ENCODE measurements at places on chromosomes 16 and 17.
A peak's percentile ranks its signal among the peaks of the same experiment; 100 is the strongest.

DNA sequence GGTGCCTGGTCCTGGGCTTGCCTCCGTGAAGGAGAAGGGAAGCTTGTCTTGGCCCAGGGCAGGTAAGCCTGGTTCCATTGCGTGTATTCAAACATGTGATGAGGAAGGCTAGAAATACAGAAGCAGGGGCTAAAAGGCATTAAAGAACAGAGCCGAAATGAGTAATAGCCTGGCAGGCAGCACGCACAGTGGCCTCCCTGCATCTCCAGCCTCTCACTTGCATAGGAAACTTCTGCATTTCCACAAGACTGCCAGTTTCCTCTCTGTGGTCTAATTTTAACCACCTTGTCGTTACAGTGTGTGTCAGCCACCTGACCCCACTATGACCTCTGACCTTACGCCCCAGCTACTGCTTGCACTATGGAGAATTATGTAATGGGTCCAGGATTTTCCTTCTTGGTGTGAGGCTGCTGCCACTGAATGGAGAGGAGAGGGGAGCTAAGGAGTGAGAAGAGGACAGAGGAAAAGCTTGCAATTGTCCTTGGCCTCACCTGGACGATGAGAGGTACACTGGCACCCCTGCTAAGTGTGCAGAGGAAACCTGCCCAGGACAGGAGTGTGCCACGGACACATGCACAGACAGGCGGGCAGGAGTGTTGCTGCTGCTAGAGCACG lies 32.8 kb downstream of the HIC1 start:
- DNase-seq = peak; percentile 27

- DNase-seq = no peak
Measured at GRCh38 chr17:59652119-59652518, 32.4 kb downstream of the CLTC start.

DNA sequence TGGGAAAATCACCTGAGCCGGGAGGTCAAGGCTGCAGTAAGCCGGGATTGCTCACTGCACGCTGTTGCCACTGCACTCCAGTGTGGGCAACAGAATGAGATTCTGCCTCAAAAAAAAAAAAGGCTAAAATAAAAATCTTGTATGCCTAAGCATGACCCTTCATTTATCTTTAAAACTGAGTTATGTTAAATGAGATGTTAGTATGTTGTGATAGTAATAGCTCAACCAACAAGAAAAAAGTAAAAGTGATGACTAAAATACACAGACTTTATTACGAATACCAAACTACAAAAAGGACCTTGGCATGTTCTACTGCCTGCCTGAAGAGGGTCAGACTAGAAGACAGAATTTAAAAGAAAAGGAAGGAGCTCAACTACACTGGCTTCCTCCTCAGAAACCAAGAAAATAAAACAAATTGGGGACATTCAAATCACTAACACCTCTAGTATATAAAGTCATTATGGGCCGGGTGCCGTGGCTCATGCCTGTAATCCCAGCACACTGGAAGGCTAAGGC lies 4.4 kb downstream of the SMURF2 start:
- DNase-seq = no peak

DNA sequence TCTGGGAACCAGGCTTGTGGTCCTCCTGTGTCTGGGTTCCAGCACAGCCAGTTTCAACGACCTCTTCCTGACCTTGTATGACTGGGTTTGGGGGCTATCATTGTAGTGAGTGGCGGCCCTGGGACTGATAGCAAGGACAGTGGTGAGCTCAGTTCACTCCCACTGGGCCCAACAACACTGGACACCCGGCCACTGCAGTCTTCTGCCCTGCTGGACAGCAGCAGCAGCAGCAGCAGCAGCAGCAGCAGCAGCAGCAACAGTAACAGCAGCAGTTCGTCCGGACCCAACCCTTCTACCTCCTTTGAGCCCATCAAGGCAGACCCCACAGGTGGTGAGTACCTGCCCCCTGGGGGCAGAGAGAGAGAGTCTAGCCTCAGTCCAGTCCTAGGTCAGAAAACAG lies 3.3 kb upstream of the ELMO3 start:
- DNase-seq = no peak

GRCh38 chr17:46772475-46773220 lies 45.8 kb downstream of the WNT3 start:
- no peak for DNase-seq

DNA sequence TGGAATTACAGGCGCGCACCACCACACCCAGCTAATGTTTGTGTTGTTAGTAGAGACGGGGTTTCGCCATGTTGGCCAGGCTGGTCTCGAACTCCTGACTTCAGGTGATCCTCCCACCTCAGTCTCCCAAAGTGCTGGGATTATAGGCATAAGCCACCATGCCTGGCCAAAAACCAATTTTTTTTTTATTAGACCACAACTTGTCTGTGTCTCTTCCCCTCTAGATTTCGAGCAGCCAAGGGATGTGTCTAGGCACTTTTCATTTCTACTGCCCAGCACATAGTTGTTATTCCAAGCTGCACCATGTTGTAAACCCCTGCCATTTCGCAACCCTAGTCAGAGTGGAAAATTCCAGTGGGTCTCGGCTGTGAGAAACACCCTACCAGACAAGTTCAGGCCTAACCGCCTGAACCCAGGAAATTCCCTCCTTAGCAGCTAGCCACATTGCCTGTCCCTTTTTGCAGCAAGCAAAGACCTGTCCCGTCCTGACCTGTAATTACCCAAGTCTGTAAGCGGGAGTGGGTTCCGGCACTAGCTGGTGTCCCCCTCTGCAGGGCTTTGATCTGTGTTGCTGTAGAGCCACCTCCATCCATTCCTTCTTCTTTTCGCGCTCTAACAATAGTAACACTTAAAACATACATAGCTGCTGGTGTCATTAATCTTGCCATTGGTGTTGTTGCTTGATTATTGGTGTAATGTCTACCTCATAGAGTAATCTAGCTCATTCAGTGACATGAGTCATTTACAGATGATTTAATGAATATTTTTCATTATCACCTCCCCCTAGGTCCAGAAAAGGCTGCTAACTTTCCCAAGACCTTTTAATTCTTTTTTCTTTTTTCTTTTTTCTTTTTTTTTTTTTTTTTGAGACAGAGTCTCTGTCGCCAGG lies 77.3 kb upstream of the ATF7IP2 start:
- no peak for DNase-seq

- DNase-seq = no peak
Measured at GRCh38 chr17:78609191-78609641, 32.0 kb upstream of the DNAH17 start.

- DNase-seq = no peak
Measured at GRCh38 chr17:9470171-9470570, 105.4 kb downstream of the STX8 start.

DNA sequence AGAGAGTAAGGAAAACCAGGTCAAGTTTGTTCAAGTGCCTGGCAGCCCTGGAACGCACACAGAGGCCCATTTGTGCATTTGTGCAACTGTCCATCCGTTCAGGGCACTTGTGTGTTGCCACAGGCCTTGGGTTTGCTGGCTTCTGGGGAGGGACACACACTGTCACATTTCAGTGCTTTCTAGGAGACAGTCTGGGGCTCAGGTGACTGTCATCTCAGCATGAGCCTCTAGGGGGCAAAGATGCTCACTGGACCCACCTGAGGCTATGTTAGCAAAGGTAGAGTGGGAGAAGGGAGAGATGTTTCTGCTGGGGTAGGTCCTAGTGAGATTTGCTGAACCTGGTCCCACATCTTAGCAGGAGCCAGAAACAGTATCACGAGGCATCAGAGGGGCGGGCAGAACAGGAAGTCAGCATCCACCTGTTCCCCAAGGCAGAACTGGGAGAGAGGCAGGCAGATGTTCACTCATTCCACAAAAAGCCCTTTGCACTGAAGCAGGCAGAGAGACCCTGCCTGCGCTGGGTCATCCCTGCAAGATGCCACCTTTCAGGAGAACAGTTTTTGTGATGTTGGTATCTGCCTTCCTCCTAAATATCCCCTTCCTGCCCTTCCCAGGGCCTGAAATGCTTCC lies 48.5 kb downstream of the RAI1 start:
- DNase-seq = peak; percentile 49

DNA sequence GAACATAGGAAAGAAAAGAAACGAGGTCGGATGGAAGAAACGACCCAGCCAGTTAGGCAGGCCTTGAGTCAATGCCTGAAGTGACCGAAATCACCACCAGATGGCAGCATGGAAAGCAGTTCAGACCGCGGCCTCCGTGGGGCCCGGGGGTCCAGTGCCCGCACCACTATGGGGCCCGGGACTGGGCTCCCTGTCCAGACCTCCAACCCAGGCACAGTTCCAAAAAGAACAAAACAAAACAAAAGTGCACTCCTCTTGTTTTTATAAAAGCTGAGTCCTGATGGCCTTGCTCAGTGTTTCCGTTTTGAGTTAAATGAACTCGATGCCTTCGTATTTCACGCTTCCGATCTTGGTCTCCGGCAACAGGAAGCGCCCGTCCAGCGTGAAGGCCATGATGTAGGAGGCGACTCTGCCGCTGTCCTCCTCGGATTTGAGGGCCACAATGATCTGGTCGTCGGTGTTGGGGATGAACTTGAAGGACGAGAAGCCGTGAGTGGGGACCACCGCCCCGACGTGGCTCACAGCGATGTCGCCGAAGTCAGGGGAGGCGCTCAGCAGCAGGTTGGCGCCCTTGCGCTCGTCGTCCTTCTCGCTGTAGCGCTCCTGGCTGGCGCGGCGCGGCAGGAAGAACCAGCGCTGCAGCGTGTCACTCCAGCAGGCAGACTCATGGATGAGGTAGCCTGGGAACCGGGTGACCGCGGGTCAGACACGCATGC lies 13.7 kb upstream of the LGALS3BP start:
- peak; percentile 60 for DNase-seq

- peak; percentile 50 for DNase-seq
Measured at GRCh38 chr17:48612854-48613691, 2.0 kb downstream of the HOXB8 start.

DNA sequence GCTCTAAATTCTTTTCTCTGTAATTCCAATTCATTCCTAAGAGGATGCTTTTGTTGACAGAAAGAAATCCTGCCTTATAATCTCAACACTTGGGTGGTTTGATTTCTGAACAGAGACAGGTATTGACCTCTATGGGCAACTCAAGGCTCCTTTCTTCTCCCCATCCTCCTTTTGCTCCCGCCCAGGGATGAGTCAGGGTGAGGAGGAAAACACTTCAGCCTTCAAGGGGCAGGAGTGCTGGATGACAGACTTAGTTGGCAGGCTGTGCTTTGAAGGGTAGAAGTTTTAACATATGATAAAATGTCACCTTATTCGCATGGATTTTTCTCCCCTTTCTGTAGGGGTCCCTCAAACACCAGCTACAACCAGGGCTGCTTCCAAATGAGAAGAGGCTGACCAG lies 16.7 kb upstream of the TOM1L1 start:
- no peak for DNase-seq

- no peak for DNase-seq
Measured at GRCh38 chr17:38550661-38551060, 55.1 kb downstream of the SRCIN1 start.

DNA sequence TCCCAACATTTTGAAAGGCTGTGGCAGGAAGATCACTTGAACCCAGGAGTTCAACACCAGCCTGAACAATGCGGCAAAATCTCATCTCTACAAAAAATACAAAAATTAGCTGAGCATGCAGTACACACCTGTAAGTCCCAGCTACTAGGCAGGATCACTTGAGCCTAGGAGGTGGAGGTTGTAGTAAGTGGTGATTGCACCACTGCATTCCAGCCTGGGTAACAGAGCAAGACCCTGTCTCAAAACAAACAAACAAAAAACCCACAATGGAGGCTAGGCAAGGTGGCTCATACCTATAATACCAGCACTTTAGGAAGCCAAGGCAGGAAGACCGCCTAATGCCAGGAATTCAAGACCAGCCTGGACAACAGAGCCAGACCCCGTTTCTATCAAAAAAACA lies 12.0 kb downstream of the APPBP2 start:
- no peak for DNase-seq

DNA sequence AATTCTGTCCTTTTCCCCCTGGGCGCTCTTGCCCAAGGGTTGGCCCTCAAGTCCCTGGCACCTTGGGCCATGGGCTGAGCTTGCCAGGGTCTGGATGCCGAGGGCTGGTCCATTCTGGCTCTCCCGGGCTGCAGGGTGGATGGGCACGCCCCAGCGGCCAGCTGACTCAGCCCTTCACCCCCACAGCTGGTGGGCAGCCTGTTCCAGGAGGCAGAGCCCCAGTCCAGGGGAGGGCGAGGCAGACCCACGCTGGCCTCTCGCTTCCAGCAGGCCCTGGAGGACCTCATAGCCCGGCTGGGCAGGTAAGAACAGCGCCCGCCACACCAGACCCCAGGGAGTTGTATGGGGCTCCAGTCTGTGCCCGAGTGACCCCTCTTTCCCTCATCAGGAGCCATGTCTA lies 15.0 kb downstream of the MYO15B start:
- DNase-seq = no peak

- DNase-seq = no peak
Measured at GRCh38 chr16:88770461-88771293, 14.3 kb downstream of the PIEZO1 start.

GRCh38 chr16:68146585-68146984 lies 61.4 kb downstream of the NFATC3 start:
- no peak for DNase-seq

DNA sequence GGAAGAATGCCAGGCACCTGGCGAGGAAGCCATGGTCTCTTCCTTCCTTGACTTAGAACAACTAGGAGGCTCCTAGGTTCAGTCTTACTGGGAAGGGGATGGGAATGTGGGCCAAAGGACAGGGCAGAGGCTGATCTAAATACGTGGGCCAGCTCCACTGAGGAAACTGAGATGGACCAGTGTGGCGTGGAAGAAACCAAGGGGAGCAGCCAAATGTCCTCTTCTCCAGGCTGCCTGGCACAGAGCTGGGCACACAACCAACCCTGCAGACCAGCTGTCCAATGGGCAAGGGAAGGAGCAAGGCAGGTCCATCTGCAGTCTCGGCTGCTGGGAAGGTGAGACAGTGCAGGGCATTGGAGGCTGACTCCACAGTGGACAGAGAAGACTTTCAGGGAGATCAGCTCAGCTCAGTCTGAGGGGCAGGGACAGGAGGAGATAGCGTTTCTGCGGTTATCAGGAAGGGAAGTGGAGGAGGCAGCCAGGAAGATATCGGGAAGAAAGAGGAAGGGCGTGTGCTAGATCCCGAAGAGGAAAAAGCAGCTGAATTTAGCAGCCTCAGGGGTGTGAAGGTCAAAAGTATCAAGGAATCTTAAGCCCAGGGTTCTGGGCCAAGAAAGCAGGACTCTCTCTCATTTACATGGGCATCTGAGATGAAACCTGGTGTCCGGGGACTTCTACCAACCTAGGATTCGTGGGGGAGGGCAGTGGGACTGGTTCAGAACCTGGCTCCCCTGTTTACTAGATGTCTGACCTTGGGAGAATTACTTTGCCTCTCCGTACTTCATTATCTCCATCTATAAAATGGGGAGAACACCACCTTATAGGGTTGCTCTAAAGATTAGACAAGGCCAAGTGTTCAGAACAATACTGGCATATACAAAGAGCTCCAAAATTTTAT lies 1.8 kb downstream of the KIFC3 start:
- DNase-seq = no peak

DNA sequence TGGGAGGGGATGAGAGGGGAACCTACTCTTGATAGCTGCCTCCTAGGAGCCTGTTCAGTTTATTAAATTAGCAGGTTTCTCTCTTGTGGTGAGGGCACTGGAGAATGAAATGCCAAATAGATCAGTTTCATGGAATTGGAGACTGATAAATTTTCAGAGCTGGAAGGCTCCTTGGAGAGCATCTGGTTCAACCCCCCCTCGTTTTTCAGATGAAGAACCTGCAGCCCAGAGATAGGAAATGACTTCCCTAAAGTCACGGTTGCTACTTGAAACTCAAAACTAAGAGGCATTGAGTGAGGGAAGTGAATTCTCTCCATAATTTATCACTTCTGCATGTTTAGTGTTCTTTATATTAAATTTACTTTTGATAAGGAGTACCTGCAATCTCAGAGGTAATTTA lies 366.0 kb upstream of the CCL2 start:
- no peak for DNase-seq
